Skeletal muscle tissue (tissue), 5 donors: ENCODE measurements at places on chromosomes 4 and X. TPM values are rescaled to one million over a fixed set of nuclear protein-coding genes. Genes with fewer than 3 reads are reported as not detected.

Gene DUX4
- not detected for total RNA-seq

Gene DUSP9
- total RNA-seq: not detected

Gene SMPX
- 223 TPM for total RNA-seq

Gene COL25A1
- 3.7 TPM for total RNA-seq

Gene ACE2
- not detected for total RNA-seq

Gene GAGE12J
- not detected for total RNA-seq

Gene CENPVL1
- not detected for total RNA-seq

Gene RAB40AL
- not detected for total RNA-seq

Gene RBM46
- total RNA-seq: not detected

Gene GAGE12F
- not detected for total RNA-seq

Gene HERC5
- 5.7 TPM for total RNA-seq

Gene INPP4B
- 52.7 TPM for total RNA-seq

Gene MTMR8
- total RNA-seq: 2.6 TPM

Gene SSX4B
- total RNA-seq: not detected

Gene ZDHHC15
- 3.7 TPM for total RNA-seq

Gene TRO
- 52.2 TPM for total RNA-seq

Gene MAB21L2
- under 0.01 TPM for total RNA-seq

Gene LDOC1
- 3.7 TPM for total RNA-seq

Gene MAGEB2
- total RNA-seq: not detected

Gene CFAP299
- 0.52 TPM for total RNA-seq

Gene SLC26A1
- total RNA-seq: not detected

Gene GLRB
- 5.2 TPM for total RNA-seq

Gene CXCL5
- under 0.01 TPM for total RNA-seq

Gene LEF1
- total RNA-seq: 4.7 TPM

Gene CENPVL2
- total RNA-seq: not detected

Gene GPC4
- total RNA-seq: 49.1 TPM

Gene SPANXB1
- total RNA-seq: not detected

Gene HDAC8
- total RNA-seq: 21.4 TPM

Gene USP17L27
- not detected for total RNA-seq

Gene PDHA2
- total RNA-seq: not detected

Gene ITM2A
- 321 TPM for total RNA-seq

Gene CT55
- total RNA-seq: not detected

Gene CYLC1
- total RNA-seq: not detected

Gene MSN
- total RNA-seq: 57.9 TPM

Gene MAOB
- total RNA-seq: 1.0 TPM

Gene MSMO1
- 55.8 TPM for total RNA-seq

Gene PTPN13
- total RNA-seq: 21.9 TPM

Gene PIR
- 3.1 TPM for total RNA-seq

Gene TLR1
- total RNA-seq: 6.3 TPM

Gene SLC49A3
- total RNA-seq: 4.2 TPM

Gene SHISA3
- total RNA-seq: 1.6 TPM

Gene GUCY1B1
- 15.7 TPM for total RNA-seq

Gene OPHN1
- 16.7 TPM for total RNA-seq

Gene RNF150
- total RNA-seq: 36.5 TPM

Gene FGD1
- total RNA-seq: 4.2 TPM

Gene NPNT
- 74.1 TPM for total RNA-seq

Gene RAB39B
- total RNA-seq: under 0.01 TPM

Gene RAB9B
- total RNA-seq: 19.8 TPM

Gene ANXA10
- not detected for total RNA-seq

Gene TMPRSS11D
- not detected for total RNA-seq

Gene H2BW1
- total RNA-seq: not detected

Gene STATH
- total RNA-seq: not detected

Gene KLHL4
- 5.2 TPM for total RNA-seq
